ENCODE measurements at places on chromosomes 13 and 19.
A peak's percentile ranks its signal among the peaks of the same experiment; 100 is the strongest.

DNA sequence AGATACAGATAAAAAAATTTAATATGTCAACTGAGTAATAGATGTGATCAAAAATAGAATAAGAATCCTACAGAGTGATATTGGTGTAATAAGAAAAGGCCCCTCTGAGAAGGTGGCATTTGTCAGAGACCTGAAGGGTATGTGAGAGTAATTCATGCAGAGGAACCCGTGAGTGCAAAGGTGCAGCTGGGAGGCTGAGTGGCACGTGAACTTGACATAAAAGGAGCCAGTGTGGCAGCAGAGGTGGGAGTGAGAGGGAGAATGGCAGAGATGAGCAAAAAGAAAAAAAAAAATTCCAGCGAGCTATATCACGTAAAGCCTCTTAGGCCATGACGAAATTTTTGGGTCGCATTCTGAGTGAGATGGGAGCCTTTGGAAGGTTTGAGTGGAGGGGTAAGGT, 588.9 kb downstream of the KCTD12 start:
- no peak for DNase-seq
- no peaks in the 10 kb centered on the region for H3K4me1 ChIP-seq
- no peak overlapping the region for H3K4me3 ChIP-seq
- H3K27me3 ChIP-seq: no peaks in the 10 kb centered on the region
- H3K27ac ChIP-seq: no peak overlapping the region

- DNase-seq: no peak
- no peaks in the 10 kb centered on the region for H3K36me3 ChIP-seq
- H3K4me3 ChIP-seq: peak overlapping the region; percentile 46
- H3K27ac ChIP-seq: peak overlapping the region; percentile 65
- H3K4me1 ChIP-seq: peaks cover 79% of the 10 kb centered on the region
Observed at GRCh38 chr13:40186626-40187323, 479.7 kb downstream of the FOXO1 start.

DNA sequence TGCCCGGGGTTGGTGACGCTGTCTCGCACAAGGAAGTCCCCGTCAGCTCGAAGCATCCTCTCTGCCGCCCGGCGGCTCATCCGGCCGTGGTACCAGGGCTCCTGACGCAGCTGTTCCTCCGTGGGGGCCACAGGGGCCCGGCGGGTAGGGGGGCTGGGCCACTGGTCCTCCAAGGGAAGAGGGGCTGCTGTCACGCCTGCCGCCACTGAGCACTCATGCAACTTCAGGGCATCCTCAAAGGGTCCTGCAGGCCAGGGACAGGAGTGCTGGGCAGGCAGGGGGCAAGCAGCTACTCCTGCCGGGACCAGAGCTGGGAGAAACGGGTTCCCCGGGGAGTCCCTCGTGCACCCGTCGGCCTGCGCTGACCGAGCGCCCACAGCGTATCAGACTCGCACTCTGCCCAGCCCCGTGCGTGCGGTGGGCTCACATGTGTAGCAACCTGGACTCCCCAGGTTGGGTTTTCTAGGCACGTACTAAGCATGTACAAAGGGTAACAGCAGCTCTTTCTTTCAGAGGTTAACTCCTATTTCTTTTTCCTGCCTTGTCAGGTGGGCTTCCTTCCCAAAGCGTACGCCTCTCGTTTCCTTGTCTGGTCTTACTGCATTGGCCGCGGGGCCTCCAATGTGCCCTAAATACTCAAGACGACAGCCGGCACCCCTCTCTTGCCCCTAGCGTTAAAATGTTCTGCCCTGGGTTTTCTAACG, 13.4 kb upstream of the C2CD4C start:
- H3K36me3 ChIP-seq: no peaks in the 10 kb centered on the region
- H3K27ac ChIP-seq: no peak overlapping the region
- H3K4me1 ChIP-seq: no peaks in the 10 kb centered on the region
- H3K27me3 ChIP-seq: no peaks in the 10 kb centered on the region

DNA sequence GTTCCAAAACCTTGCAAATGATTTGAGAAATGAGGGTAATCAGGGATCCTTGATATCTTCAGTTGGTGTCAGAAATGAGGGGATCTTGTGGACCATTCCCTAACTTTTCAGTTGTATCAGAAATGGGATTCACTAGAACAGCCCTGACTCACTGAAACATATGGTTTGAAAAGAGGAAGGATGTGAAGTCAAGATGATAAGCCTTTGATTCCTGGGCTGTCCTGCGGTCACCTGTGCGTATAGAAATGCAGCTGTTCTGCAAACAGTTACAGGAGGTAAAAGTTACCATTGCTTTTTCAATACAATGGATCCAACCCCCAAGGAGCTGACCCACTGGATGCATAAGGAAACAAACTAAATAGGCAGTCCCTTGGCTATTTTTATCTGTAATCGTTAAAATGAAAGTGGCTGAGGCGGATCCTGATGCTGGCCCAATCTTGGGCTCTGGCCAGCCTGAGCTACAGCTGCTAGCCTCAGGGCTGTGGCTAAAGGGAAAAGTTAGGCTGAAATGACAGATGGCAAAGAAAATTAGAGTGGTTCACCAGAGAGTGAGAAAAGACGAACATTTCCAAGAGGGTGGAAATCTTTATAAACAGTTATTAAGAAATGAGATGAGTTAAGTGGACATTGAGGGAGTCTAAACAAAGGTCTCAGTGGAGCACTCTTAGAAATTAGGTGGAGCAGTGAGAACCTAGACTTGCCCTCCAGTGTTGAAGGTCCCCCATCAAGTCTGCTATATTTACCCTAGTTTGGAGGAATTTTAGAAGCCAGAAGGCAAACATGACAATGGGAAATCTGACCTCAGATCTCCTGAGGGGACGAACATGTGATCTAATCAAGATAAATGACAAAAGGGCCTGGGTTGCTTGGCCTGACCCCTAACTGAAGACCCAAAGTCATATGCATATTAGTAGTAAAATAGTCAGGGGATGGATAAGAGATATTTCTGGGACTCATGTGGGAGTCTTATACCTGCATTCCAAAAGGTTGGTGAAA, 7.6 kb downstream of the SIGLECL1 start:
- H3K36me3 ChIP-seq: no peaks in the 10 kb centered on the region
- no peaks in the 10 kb centered on the region for H3K4me1 ChIP-seq
- no peaks in the 10 kb centered on the region for H3K27me3 ChIP-seq
- DNase-seq: no peak
- no peak overlapping the region for H3K4me3 ChIP-seq

GRCh38 chr19:9966024-9966423, 29.7 kb upstream of the OLFM2 start:
- H3K4me1 ChIP-seq: no peaks in the 10 kb centered on the region
- H3K27ac ChIP-seq: no peak overlapping the region
- no peaks in the 10 kb centered on the region for H3K27me3 ChIP-seq
- no peak for DNase-seq
- H3K4me3 ChIP-seq: no peak overlapping the region

DNA sequence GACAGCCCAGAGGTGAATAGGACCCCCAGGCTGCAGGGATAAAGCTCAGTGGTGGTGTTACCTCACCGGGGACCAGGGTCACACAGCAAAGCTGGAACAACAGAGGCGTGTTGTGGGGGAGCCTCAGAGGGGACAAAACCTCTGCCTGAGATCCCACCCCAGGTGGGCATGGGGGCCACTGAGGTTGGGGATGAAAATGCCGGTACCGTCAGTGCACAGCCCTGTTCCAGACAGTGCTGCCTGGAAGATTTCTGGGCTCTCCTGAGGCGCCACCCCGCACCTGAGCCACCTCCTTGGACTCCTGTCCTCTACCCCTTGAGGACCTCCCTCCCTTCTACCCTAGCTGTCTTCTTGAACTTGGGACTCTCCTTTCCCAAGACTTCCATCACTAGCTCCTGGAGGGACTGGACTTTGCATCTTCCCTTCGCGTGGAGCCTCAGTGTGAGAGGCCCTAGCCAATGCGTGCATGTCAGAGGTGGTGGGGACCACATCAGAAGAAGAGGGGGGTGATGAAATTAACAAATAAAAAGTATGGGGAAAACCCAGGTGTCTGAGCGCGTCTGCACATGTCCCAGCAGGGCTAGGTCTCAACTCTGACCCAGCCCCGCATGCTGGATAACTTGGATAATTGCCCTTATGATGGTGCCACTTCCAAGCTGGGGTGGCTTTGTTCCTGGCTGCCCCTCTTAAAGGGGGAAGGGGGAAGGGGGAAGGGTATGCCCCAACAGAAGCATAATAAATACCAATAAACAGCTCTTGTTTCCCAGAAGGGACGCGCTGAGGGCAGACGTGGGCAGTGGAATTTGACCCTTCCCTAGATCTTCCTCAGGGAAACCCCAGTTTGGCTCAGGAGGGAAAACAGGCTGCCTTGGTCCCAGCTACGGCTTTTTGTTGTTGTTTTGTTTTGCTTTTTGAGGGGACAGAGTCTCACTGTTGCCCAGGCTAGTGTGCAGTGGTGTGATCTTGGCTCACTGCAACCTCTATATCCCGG, 11.6 kb downstream of the CNFN start:
- no peak overlapping the region for H3K4me3 ChIP-seq
- no peaks in the 10 kb centered on the region for H3K36me3 ChIP-seq
- H3K27me3 ChIP-seq: no peaks in the 10 kb centered on the region
- H3K4me1 ChIP-seq: no peaks in the 10 kb centered on the region
- no peak overlapping the region for H3K27ac ChIP-seq

- H3K27ac ChIP-seq: no peak overlapping the region
- peaks cover 5% of the 10 kb centered on the region for H3K36me3 ChIP-seq
- DNase-seq: no peak
- H3K27me3 ChIP-seq: no peaks in the 10 kb centered on the region
Observed at GRCh38 chr13:112714376-112715174, 24.7 kb downstream of the ATP11A start.

DNA sequence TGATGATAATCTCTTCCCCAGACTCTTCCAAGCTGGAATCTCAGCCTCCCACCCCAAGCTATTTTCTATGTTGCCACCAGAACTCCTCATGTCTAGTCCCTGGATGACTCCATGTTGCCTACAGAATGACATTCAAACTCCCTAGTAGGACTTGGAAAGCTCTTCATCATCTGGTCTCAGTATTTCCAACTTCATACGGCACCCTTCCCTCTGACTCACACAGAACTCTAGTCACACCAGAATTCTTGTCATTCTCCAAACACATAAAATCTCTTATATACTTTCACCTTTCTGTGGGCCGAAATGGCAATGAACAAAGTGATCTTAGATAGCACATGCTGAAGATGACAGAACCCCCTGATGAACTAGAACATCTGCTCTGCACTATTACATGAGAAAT, 86.2 kb downstream of the CAB39L start:
- no peak overlapping the region for H3K4me3 ChIP-seq
- H3K27ac ChIP-seq: no peak overlapping the region
- no peak for DNase-seq
- H3K27me3 ChIP-seq: no peaks in the 10 kb centered on the region
- H3K36me3 ChIP-seq: no peaks in the 10 kb centered on the region

- H3K4me3 ChIP-seq: peak within 1 kb of the TSS; percentile 35
- peak within 1 kb of the TSS; percentile 57 for H3K27ac ChIP-seq
- H3K4me1 ChIP-seq: peaks cover 48% of the 10 kb centered on the region
- H3K27me3 ChIP-seq: no peaks in the 10 kb centered on the region
- H3K36me3 ChIP-seq: no peaks in the 10 kb centered on the region
- DNase-seq: peak; percentile 64
Observed at GRCh38 chr19:46624958-46625661, at the start of gene PTGIR. TSS of gene PTGIR (minus strand) at chr19:46625089. CDS start at chr19:46624225, 864 bp downstream.
